ENCODE measurements at places on chromosomes 12 and 14.

- no peak for DNase-seq
These were observed 22.2 kb downstream of the GSC start for GRCh38 chr14:94747739-94748138.

GRCh38 chr14:98682033-98682432, 590.0 kb downstream of the BCL11B start:
- no peak for DNase-seq

DNA sequence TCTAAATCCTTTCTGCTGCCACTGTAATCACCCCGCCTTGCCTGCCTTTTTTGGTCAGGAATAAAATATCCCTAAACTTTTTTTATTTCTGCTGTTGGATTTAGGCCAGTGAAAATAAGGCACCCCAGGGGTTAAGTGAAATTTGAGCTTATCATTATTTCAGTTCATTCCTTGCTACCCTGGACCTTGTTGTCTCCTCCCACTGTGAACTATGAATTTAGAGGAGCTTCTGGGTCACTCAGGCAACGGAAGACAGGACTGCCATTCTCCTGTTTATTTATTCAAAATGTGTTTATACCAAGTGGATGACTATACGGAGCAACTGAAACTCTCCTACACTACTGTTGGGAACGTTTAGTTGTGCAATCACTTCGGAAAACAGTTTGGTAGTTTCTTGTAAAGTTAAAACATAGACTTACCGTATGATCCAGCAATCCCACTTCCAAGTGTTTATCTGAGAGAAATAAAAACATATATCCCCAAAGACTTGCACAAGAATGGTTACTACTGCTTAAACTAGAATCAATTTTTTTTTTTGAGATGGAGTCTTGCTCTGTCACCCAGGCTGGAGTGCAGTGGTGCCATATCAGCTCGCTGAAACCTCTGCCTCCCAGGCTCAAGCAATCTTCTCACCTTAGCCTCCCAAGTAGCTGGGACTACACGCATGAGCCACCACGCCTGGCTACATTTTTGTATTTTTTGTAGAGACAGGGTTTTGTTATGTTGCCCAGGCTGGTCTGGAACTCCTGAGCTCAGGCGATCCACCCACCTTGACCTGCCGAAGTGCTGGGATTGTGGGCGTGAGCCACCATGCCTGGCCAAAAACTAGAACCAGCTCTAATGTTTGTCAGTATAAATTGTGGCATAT, 2.3 kb upstream of the TRAFD1 start:
- no peak for DNase-seq

DNA sequence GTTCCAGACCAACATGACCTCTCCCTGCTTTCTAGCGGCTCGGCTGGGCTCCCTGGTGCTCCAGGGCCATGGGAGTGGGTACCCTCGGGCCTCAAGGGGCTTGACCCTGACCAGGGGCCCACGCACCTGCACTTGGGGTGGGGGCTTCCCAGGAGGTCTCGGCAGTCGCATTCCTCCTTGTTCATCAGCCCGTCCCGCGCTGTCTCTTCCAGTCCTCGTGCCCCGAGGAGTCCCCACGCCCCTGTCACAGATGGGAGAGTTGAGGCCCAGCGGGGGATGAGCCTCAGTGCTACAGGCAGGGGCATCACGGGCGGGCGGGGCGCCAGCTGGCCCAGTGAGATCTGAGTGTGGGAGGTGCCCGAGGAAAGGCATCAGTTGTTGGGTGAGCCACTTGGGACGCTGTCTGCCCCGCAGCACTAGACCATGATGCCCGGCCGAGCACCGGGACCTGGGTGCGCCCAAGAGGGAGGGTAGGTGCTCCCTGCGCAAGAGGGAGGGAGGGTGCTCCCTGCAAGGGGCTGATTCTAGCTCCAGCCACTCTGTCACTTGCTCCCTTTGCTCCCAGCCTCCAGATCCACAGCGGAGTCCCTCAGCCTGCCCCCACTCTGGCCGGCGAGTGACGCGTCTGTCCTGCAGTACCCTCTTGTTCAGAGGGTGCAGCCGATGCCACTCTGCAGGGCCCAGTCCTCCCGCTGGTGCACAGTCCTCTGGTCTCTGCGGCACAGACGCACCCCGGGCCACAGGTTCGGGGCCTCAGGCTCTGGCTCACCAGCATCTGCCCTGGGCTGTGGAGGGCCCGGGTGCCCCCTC, 23.8 kb downstream of the MMP17 start:
- no peak for DNase-seq
